ENCODE measurements at places on chromosomes 5 and 9. TPM values are rescaled to one million over a fixed set of nuclear protein-coding genes. Genes with fewer than 3 reads are reported as not detected.
A peak's percentile ranks its signal among the peaks of the same experiment; 100 is the strongest.

DNA sequence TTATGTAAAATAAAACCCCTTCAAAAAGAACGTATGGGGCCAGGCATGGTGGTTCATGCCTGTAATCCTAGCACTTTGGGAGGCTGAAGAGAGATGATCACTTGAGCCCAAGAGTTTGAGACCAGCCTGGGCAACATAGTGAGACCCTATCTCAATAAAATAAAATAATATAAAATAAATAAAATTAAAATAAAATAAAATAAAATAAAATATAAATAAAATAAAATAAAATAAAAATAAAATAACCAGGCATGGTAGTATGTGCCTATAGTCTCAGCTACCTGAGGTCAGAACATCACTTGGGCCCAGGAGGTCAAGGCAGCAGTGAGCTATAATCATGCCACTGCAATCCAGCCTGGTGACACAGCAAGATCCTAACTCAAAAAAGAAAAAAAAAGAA is 185.1 kb downstream of the EPB41L4A start:
- DNase-seq: no peak

- no peak for DNase-seq
Measured at GRCh38 chr5:61731946-61732314, 399.9 kb downstream of the ZSWIM6 start.

DNA sequence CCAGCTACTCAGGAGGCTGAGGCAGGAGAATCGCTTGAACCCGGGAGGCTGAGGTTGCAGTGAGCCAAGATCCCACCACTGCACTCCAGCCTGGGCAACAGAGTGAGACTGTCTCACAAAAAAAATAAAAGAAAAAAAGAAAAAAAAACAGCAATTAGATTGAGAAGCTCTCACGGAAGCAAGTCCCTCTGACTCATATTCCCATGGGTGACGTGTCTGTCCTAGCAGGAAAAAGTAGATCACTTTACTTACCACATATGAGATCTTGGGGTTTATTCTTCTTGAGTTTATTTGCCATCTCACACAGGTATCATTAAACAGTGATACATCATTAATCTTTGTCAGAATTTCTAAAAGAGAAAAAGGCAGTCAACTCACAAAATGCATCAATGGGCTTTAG is 62.6 kb downstream of the SUSD1 start:
- no peak for DNase-seq

- no peak for DNase-seq
Measured at GRCh38 chr5:71529682-71530081, 57.5 kb upstream of the MCCC2 start.

DNA sequence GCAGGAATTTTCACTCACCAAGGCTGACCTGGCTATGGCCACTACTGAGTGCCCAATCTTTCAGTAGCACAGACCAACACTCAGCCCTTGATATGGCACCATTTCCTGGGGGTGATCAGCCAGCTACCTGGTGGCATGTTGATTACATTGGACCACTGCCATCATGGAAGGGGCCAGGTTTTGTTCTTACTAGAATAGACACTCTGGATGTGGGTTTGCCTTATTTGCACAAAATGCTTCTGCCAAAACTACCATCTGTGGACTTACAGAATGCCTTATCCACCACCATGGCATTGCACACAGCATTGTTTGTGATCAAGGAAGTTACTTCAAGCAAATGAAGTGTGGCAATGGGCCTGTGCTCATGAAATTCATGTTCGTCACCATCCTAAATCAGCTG is 69.7 kb upstream of the SH3GL2 start:
- DNase-seq: no peak

GRCh38 chr5:14341571-14342230 is 198.6 kb downstream of the TRIO start:
- no peak for DNase-seq

PCDHGB1 gene
- 2.0 TPM for total RNA-seq

- DNase-seq: no peak
Measured at GRCh38 chr5:15609076-15609725, 109.2 kb downstream of the FBXL7 start.

PRRX2 gene
- total RNA-seq: 1.1 TPM

PSAT1 gene
- total RNA-seq: 8.2 TPM

- DNase-seq: no peak
Measured at GRCh38 chr5:61290791-61291210, 41.3 kb upstream of the ZSWIM6 start.

GRCh38 chr5:37552161-37552560 is 173.0 kb downstream of the WDR70 start:
- DNase-seq: no peak

DNA sequence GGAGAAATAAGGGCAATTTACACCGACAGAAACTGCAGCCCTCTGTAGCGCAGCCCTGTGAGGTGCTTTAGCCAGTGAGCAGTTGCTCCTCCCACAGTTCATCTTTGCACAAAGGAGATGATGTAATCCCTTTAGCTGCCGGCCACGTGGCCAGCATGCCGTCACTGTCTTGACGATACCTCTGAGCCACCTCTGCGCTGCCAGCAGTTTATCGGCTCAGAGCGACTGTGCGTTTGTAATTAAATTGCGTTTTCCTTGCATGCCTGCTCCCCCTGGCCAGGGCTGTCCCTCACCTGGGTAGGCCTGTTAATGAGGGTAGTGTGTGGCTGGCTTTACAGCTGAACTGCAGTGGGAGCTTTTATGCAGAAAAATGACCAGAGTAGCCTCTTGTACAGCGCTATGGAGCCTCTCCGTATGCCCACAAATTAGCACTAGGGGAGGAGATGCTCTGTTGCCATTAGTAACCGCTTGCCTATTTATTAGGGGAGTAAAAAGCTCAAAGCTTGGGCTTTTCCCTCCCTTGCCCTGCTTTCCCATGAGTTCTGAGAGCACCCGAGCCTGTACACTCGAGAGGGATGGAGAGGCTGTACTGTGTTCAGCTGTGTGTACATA is 107.0 kb downstream of the TRIO start:
- no peak for DNase-seq

DNA sequence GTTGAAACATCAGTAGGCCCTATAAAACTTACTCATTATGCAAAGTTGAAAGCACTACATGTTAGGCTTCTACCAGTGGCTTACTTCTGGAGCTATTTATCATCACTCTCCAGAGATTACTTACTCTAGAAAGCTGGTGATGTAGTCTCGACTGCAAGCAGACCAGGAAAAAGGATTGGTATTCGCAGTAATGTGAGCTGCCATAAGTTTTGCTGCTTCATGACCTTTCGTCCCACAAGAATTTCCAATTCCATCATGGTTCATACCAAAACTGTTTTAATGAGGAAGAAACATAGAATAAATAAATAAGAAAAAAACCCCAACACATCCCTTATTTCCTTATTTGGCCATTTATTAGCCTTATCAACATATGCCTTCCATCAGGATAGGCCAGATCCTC is 181.9 kb downstream of the ADAMTS6 start:
- no peak for DNase-seq

DNA sequence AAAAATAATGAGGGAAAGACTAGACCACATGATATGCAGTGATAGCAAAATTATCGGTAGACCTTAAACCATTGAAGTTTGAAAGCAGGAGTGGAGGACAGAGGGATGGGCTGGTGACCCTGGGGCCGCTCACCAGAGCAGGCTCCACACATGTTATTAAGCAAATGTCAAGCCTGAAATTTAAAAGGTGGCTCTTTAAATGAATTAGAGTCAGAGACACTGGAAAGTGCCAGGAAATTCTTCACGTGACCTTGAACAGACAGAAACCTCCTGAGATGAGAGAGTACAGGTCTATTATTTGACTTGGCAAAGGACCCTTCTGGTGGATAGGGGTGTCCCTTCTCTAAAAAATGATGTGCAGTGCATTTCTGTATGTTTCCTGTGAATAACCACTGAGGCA is 111.0 kb upstream of the CPEB4 start:
- no peak for DNase-seq

DNA sequence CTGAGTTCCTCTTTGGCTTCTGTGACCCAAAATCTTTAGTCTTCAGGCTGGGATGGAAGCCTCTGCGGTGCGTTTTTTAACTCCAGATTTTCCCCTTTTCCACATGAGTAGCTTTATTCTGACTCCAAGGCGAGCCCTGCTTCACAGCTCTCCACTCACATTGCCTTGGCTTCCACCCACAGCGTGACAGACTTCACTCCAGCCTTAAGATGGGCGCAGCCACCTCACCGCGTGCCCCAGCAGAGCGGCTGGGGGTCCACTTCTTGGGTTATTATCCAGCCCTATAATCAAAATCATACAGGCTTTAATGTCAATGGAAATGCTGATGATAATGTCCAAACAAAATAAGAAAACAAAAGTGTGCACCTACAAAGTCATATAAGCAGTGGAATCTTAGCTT is 1.2 kb downstream of the EXOC3 start:
- peak; percentile 46 for DNase-seq

DNA sequence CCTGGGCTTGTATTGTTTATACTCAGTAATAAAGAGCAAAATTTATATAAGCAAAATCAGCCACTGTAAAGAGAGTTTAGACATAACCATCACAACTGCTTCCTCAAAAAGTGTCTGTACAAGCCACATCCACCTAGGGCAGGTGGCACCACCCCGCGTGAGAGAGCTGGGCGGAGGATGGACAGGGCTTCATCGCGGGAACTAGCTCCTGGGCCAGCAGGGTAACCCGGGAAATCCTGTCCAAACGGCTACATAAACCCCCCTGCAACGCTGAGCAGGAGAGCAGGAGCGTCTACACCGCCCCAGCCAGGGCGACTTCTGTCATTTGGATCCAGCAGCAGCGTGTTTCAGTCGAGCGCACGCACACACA is 1.3 kb downstream of the SLC6A3 start:
- no peak for DNase-seq

MAMDC2 gene
- total RNA-seq: 72.0 TPM

HEMGN gene
- total RNA-seq: not detected

GRCh38 chr9:89670114-89670513 is 65.3 kb downstream of the GADD45G start:
- peak; percentile 53 for DNase-seq

DNA sequence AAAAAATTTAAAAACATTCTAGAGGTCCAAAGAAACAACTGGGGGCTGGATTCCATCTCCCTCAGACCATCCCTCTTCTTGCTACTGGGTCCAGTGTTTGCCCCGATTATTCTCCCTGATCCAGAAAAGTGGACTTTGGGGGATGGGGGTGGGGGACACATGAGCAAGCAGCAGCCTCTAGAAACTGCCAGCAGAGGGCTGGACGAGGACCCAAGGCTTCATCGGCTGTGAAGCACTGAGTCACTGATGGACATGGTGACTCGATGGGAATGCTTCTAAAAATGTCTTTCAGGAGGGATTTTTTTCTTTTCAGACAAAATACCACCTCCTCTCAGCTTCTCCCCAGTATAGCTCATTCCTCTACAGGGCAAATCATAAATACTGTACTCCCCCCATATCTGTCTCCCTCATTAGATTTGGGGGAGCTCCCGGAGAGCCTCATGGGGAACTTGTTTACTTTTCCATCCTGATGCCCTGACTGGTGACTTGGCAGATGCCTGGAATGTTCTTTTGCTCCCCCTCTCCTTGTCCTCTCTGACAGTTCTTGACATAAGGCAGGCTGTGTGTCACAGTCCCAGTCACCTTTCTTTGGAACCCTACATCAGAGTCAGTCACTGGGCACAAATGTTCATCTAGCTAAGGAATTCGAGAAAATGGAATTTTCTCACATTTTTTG is 67.2 kb upstream of the STC2 start:
- no peak for DNase-seq

GRCh38 chr9:89905606-89906338 is 301.0 kb downstream of the GADD45G start:
- DNase-seq: no peak

CTXN3 gene
- not detected for total RNA-seq

ANKRD31 gene
- 0.14 TPM for total RNA-seq

- no peak for DNase-seq
Measured at GRCh38 chr9:86990290-86990689, 43.0 kb upstream of the GAS1 start.

GRCh38 chr5:153988510-153988909 is 50.2 kb downstream of the FAM114A2 start:
- no peak for DNase-seq

STPG3 gene
- not detected for total RNA-seq

PPP3R2 gene
- not detected for total RNA-seq

- DNase-seq: no peak
Measured at GRCh38 chr5:74258314-74258665, 382.2 kb downstream of the ENC1 start.

DNA sequence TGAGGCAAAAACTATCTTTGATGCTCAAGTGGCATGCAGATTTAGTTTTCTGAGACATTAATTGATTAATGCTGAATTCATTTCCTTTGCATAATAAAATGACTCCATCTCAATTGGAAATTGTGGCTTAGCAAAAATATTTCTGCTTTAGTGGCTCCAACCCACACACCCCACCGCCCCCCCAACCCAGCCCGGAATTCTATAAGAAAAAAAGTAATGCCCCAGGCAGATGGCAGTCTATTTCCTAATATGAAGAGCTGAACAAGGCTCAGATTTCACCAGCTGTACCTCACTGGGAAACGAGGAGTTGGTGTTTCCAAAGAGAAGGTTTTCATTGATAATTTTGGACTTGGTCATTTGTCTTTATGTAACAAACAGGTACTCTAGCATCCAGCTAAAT is 182.1 kb downstream of the FBN2 start:
- DNase-seq: no peak

DNA sequence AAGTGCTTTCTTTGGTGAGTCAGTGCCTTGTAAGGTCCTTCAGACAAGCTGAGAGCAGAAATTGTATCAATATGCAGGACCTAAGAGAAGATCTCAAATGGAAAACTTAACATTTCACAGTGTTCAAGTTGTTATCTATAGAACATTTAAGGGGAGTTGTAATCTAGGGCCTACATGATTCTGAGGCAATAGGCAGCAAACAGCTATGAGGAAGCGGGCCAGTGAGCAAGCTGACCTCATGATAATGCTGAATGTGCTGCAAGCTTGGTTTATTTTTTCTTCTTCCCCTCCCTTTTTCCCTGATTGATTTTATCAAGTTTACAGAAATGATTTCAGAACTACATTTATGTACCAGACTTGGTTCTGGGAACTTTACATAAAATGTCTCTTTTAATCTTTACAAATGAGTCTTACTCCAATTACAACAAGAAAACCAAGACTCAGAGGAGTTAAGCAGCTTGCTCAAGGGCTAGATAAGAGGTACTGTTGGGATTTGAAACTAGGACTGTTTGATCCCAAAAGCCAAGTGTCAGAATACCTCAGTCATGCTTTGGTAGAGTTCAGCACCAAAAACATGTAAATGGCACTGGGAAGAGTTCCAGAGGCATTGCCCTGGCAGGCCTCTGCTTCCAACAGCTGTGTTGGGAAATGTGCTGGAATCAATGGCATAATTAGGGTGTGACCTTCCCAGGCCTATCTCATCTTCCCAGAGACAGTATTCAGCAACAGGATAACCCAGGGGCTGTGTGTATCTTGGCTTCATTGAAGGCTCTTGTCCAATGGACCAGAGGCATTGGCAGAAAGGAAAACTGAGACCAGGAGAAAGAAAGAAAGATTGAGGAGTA is 130.1 kb downstream of the LRRC70 start:
- no peak for DNase-seq

GRCh38 chr5:150778088-150778516 is 455 bp upstream of the SMIM3 start:
- DNase-seq: no peak

Measured in upper lobe of right lung (tissue), 1 donor.